ENCODE measurements at places on chromosomes 1 and 21. TPM values are rescaled to one million over a fixed set of nuclear protein-coding genes. Genes with fewer than 3 reads are reported as not detected.

The MPL gene
- total RNA-seq, result not detected

The CD46 gene
- 128 TPM for total RNA-seq

The DNM3 gene
- 0.64 TPM for total RNA-seq

The CFAP57 gene
- total RNA-seq, result not detected

The TESK2 gene
- total RNA-seq, result 1.6 TPM

The ECE1 gene
- total RNA-seq, result 61.8 TPM

The AKNAD1 gene
- 0.26 TPM for total RNA-seq

The ECM1 gene
- 5.8 TPM for total RNA-seq

The C4BPB gene
- not detected for total RNA-seq

The NSUN4 gene
- total RNA-seq, result 12.0 TPM

The CD55 gene
- 63.4 TPM for total RNA-seq

The OR2L8 gene
- not detected for total RNA-seq

The IGSF21 gene
- not detected for total RNA-seq

The CYYR1 gene
- total RNA-seq, result 1.1 TPM

The SPEN gene
- 19.2 TPM for total RNA-seq

The IL12RB2 gene
- total RNA-seq, result 0.53 TPM

The GNG4 gene
- total RNA-seq, result not detected

The AK5 gene
- total RNA-seq, result not detected

The PLA2G2A gene
- not detected for total RNA-seq

The CHI3L2 gene
- not detected for total RNA-seq

The OR10Z1 gene
- total RNA-seq, result not detected
